Cortex of kidney (tissue), 1 donor: ENCODE measurements at places on chromosomes 5 and 9.

DNA sequence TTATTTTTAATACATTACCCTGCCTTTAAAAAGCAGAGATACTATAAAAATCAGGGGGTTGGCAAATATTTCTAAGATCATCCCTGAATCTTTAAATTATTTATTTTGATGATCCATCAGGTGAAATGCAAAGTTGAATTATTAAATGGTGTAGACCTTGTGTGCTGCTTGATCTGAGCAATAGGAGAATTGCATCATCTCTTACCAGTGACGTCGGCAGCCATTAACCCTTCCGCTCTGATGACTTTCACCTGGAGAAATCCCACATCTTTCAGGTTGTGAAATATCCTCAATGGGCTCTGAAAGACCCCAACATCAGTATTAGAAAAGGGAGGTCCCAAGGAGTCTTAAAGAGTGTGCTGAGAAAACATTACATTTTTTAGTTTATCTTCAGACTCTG, 270.2 kb downstream of the SLF1 start:
- DNase-seq, result no peak

DNA sequence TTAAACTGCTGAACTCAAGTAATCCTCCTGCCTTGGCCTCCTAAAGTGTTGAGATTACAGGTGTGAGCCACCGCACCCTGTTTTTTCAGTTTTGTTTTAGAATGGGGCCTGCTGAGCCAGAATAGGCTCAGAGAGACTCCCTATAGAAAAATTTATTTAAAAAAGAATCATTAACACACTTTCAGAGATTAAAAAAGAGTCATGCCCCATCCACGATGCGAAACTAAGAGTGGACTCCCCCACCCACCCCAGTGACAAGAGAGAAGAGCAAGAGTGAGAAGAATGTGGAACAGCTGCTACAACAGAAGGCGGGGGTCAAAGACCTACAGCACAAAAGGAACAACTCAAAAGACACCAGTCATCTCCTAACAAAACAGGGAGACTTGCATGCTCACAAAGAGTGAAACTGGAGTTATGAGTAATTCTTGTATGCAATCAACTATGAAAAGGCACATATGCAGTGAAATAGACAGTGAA, 47.2 kb downstream of the GLDC start:
- DNase-seq, result no peak

- no peak for DNase-seq
Observed at GRCh38 chr9:123048748-123049147, 15.3 kb downstream of the GPR21 start.

- no peak for DNase-seq
Observed at GRCh38 chr9:129441852-129442251, 179.0 kb downstream of the C9orf50 start.

DNA sequence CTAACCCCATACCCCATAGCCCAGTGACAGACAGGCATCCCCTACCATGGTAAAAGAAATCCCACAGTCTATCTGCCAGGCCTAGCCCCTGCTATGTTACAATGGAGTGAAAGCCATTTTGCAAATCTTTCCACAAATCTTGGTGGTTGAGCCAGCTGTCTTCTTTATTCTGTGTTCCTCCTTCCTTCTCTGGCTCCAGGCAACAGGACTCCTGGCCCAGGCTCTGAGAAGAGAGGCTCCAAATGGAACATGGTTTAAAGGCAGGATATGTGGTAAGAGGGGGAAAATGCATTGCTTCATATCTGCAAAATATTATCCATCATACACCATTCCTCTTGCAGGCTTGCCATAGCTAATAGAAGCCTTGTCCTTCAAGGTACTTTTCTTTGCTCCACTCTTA, 25.2 kb downstream of the FGF1 start:
- DNase-seq, result no peak

GRCh38 chr5:59504043-59504442, 389.5 kb downstream of the PDE4D start:
- DNase-seq, result no peak

DNA sequence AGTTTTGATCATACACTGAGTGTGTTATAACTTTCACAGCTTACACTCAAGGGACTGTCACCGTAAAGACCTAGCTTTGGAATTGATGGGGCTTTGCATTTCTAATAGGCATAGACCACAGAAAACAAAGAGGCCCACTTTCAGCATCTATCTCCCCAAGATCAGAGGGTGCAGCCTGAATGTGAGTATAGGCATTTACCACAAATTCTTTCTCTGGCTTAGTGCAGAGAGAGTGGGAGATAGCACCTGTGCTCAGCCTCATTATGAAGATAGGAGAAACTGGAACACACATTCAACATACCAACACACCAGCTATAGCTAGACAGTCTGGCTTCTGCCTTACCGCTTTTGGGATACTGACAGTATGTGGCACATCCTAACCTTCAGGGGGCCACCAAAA, 783.4 kb upstream of the GRAMD2B start:
- no peak for DNase-seq

DNA sequence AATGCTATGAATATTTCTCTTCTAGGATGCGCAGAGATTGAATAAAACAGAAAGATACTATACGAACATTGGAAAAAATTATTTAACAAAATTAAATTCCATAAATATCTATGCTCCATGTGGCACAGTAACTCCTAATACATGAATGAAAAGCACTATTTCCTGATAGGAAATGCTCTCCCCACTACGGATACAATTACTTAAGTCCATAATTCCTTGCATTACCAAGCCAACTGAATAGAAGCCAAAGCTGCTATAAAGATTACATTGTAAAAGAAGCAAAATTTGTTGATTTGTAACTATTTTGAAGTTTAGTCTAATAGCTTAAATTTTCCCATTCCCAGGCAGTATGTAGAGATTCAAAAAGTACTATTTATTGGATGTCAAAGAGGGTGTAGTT, 61.8 kb upstream of the SNX2 start:
- no peak for DNase-seq

DNA sequence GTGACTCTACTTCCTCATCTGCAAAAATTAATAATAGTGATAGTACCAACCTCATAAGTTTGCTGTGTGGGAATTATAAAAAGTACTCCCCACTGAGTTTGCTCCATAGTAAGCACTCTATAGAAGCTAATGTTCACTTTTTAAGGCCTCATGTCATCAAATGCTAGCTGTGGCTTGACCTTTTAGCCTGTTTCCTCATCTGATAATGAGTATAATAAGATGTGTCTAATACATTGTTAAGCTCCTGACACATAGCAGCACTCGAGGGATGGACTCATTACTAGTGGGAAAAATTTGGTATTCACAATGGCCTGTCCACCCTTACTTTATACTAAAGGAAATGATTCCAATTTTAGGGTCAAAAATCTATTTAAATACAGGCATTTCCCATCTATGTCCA, 26.1 kb upstream of the CAST start:
- DNase-seq, result no peak

DNA sequence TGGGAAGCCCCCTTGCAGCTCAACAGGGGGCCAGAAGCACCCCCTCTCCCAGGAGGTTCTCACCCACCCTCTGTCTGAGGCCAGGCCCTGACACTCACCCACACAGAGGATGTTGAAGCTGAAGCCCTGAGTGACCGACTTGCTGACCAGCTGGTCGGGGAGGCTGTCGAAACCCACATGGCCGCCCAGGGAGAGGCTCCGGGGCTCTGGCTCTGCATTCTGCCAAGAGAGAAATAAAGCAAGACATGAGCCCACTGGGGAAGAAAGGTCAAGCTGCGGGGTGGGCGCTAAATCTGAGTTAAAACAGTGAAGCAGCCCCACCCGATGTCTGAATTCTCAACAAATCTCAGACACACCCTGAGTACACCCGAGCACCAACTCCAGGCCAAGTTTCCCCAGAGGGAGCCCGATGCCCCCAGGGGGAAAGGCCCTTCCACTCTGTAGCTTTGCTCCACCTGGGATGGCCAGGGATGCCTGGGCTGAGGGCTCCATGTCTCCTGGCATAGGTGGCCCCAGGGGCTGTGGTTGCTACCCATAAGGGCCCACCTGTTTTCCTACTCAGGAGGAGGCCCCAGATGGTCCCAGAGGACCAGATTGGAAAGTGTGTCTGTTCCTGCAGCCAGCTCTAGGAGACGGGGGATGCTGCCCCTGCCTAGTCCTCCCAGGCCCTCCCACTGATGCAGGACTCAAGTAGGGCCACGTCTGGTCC, 11.6 kb downstream of the SEPTIN8 start:
- no peak for DNase-seq

DNA sequence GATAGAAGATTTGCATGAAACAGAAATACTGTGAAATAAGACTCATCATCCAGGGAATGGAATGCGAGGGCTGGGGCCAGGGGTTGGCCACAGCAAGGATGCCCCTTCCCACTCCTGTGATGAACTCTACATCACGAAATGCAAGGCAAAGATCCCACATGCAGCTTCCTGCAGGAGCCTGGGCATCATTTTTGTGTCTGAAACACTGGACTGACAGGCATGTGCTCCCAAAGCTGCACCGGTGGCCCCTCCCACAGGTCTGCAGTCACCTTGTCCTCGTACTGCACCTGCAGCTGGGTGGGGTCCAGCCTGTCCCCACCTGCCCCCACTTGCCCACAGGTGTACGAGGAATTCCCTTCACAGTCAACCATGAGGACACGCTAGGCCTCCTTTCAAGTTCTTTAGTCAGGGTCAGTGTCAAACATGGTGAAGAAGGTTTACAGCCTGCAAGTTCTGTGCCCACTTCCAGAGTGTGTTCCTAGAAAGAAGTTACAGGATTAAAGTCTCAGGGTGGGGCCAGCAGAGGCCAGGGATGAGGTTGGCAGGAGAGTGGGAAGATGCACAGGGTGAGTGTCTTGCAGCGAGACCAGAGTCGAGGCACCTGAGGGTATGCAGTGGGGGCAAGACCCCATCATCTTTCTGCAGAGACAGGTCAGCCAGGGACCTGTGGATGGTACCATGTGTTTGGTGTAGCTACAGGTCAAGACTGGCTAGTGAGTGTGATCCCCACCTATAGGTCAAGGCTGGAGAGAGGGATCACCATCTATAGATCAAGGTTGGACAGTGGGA, 155.0 kb upstream of the IRX2 start:
- DNase-seq, result no peak

- no peak for DNase-seq
Observed at GRCh38 chr5:176609724-176610434, at the start of gene GPRIN1. Gene GPRIN1, minus strand, starts transcription at chr5:176610156. Its CDS starts 10,322 bp downstream, at chr5:176599834.

GRCh38 chr5:148884339-148885020, 58.1 kb downstream of the ADRB2 start:
- DNase-seq, result no peak

- no peak for DNase-seq
Observed at GRCh38 chr5:133116601-133117000, 64.8 kb downstream of the HSPA4 start.

- DNase-seq, result no peak
Observed at GRCh38 chr5:149672701-149673476, 57.2 kb upstream of the PPARGC1B start.

DNA sequence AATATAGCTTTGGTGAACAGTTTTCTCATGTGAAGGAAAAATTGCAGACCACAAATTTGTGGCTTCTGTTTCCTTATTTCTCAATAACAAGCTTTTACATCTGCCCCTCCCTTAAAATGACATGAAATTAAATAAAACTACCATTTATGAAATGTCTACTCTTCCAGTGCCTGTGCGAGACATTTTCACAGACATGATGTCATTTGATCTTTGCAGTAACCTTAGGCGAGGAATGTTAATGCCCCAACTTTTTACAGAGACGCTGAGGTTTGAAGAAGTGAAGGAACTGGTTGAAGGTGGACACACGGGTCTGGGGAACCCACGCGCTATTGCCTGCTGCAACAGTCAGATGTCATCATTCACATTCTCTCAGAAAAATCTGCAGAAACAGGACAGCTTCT, 61.5 kb downstream of the OSTF1 start:
- no peak for DNase-seq

DNA sequence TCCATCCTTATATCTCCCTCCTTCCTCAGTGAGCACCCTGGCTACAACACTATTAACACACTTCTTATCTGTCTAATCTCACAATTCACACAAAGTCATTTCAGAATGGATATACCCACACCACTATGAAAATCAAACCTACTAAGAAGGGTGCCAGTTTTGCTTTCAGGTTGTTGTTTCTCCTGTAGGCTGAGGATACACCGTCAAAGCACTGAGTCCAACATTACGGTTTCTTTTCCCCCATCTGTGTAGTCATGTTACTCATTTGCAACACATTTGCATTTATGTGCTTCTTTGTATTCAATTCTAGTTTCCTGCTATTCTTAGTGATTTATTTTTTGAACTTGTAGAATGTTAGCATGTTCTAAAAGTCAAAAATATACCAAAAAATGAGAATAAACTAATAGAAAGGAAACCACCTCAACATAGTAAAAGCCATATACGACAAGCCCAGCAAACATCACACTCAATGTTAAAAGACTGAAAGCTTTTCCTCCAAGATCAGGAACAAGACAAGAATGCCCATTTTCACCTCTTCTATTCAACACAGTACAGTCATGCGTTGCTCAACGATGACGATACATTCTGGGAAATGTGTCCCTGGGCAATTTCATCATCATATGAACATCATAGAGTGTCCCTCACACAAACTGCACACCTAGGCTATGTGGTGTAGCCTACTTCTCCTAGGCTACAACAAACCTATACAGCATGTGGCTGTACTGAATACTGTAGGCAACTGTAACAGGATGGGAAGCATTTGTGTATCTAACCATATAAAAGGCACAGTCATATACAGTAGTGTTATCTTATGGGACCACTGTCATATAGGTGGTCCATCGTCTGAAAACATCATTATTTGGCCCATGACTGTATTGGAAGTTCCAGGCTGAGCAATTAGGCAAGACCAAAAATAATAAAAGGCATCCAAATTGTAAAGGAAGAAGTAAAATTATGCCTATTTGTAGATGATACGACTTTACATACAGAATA, 6.3 kb downstream of the ROR2 start:
- DNase-seq, result no peak

DNA sequence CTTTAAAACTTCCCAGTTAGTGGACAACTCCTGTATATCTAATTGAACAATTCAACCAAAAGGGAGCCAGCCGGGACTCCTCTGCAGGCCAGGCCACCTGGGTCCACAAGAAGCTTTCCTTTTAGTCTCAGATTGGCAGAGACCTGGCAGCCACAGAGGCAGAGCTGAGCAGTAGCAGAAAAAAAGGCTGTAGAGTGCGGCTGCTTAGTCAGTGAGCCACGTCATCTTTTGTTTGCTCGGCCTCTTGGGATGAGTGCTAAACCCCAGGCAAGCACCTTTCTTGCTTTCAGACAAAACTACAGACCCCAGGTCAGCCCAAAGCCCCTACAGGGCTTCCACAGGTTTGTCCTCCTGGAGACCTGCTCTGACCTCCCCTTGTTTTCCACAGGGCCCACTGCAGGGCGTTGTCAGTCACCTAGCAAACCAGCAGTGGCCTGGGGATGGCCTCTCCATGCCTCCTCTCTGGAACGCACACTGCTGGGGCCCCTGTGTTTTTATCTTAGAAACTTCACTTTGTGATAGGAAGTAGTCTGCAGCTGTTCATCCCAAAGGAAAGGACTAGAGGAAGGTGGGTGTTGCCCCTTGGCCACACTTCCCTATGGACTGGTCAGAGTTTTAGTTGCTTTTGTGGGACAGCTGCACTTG, 49.9 kb downstream of the SHB start:
- no peak for DNase-seq

DNA sequence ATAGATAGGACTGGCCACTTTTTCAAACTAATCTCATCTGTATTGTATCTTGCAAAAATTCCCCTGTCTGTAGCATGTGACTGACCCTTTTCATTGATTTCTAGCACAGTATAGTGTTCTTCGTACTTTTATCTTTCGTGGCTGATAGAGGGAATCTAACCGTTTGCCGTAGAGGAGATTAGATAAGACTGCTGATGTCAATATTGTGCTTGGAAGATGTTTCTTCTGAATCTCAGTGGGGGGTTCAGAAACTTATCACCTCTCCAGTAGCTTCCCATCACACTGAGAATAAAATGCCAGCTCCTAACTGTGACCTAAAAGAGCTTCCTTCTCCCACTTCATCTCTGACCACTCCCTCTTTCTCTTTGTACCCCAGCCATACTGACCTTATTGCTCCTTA, 25.4 kb upstream of the ALDOB start:
- no peak for DNase-seq
